Uterus (tissue), 4 donors: ENCODE measurements at places on chromosomes 7 and 10. TPM values are rescaled to one million over a fixed set of nuclear protein-coding genes. Genes with fewer than 3 reads are reported as not detected.

DNA sequence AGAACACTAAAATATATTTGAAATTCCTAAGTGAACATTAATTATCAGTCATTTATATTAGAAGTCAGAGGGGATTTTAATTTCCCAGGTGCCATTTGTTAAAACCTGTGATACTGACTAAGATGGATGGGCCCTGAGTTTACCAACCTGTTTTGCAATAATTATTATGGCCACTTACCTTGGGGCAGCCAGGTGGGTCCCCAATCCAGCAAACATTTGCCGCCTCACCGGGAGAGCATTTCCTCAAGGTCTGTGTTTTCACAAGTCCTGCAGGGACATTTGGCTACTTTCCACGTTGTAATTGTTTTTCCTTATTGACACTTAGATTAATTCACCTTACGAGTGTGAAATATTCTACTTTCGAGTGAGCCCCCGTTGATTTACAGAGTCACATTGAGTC, 251.2 kb upstream of the PPP2R2D start:
- DNase-seq = no peak

- DNase-seq = no peak
These were observed 474.1 kb upstream of the AKR1E2 start for GRCh38 chr10:4351723-4352413.

DNA sequence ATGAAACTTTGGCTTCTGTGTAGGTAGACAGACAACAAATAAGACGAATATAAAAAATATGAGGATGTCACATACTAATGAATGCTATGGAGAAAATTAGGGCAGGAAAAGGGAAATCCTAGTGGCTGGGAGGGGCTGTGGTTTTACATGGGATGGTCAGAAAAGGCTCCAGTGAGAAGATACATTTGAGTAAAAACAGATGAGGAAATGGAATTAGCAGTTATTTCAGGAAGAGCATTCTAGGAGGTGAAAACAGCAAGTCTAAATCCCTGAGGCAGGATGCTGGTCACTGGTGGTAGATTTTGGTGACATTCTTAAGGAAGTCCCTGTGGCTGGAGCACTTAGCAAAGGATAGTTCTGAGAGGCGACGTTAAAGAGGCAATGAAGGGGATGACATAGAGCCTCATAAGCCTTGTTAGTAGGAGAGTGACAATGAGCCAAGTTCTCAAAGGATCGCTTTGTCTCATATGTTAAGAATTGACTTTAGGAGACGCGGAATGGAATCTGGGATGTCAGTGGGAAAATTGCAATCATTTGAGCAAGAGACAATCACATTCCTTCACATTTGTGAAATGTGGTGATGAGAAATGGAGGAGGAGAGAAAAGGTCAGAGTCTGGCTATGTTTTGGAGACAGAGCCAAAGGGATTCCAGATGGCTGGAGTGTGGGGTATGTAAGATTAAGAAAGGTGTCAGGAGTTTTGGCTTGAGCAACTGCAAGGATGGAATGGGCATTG, 384.7 kb upstream of the FZD8 start:
- DNase-seq = no peak

DNA sequence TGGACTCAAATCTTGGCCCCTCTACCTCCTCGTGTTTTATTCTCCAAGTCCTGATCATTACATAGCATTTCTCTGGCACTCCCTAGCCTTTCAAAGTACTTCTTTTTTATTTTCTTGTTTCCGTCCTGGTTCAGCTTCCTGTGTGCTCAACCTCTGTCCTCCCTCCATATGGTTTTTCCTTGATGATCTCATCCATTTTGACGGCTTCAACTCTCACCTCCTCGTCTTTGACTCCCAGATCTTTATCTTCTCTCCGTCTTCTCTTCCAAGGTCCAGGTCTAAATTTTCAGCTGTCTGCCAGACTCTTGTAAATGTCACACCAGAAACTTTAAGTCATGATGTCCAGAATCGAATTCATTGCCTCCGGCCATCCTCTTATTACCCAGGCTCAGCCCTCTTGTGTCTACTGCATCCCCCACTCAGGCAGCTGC, 23.3 kb upstream of the GFRA1 start:
- DNase-seq = no peak

GRCh38 chr7:71925663-71926062, 486.5 kb downstream of the CALN1 start:
- no peak for DNase-seq

GRCh38 chr10:120098232-120098930, 205.9 kb downstream of the SEC23IP start:
- DNase-seq = no peak

GRCh38 chr7:78399033-78399769, 600.6 kb downstream of the PHTF2 start:
- DNase-seq = no peak

- no peak for DNase-seq
These were observed 57.2 kb upstream of the OPALIN start for GRCh38 chr10:96415891-96416554.

DNA sequence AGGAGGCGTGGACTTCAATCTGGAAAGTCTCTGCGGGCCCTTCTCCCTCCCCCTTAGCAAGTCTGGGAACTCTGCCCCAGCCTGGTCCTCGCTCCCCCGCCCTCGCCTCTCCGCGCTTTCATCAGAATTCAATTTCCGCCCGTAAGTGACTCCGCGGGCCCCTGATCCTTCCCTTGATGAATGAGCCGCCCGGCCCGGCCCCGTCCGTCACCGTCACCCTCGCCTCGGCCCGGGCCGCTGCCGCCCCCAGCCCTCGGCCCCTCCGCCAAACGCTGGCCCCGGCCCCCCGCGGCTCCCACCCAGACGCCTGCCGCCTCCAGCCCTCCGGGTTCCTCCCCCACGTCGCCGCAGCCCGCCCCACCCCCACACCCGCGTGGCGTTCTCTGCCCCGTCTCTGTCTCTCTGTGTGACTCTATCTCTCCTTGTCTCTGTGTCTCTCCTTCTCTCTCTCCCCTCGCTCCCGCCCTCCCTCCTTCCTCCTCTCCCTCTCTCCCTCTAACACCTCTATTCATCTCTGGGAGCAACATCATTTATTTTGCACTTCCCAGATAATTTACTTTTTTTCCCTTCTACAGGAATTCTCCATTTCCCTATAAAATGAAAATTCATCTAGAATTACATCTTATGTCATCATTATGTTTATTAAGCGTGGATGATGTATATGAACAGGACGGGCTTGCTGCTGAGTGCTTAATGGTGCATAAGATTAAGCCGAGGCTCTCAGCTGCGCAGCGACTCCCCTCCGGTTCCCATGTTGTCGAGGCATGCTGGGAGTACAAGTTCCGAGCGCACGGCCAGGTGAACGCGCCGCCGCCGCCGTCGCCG, 91.2 kb upstream of the PAX2 start:
- no peak for DNase-seq

The GNGT1 gene
- total RNA-seq = not detected

The CDHR1 gene
- 1.0 TPM for total RNA-seq

The LIPK gene
- not detected for total RNA-seq

The CRHR2 gene
- 0.27 TPM for total RNA-seq
